ENCODE measurements at places on chromosomes 2 and 18.

DNA sequence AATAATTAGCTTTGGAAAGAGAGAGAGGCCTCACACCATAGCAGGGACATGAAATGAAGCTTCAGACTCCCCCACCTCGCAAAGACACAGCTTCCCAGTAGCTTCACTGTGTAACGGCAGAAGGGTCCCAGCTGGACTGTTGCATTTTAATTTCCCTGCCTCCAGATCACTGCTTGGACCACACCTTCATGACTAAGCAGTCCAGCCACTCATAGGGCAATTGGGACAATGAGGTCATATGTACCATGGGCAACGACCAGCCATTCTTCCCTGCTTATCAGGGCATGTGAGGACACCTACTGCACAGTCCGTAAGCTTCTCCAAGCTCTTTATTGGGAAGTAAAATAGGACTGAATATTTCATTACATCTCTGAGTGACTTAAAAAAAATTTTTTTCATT, 183.0 kb downstream of the MREG start:
- no peak for DNase-seq

GRCh38 chr18:3360211-3360610, 89.8 kb upstream of the TGIF1 start:
- no peak for DNase-seq

- no peak for DNase-seq
These were observed 11.1 kb downstream of the ONECUT2 start for GRCh38 chr18:57446322-57446721.

DNA sequence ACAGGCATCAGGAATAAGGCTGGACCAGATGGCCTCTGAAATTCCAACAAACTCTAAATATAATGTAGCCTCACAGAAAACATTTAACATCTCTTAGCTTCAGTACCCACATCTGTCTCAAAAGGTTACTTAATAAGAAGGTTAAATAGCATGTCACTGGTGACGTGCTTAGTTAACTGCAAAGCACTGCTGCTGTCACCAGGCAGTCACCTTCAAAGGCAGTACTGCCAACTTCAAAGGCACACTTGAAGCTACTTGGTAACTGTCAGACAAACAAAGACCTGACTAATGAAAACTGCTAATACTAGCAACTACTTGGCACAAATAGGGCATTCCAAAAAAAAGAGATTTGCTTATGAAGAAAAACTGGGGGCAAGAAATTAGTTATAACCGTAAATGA, 36.2 kb downstream of the EPG5 start:
- DNase-seq, result no peak

- DNase-seq, result no peak
These were observed 769 bp downstream of the FKBP1B start for GRCh38 chr2:24050041-24050979.

- DNase-seq, result no peak
These were observed 404.9 kb upstream of the ZEB2 start for GRCh38 chr2:144924827-144925226.

DNA sequence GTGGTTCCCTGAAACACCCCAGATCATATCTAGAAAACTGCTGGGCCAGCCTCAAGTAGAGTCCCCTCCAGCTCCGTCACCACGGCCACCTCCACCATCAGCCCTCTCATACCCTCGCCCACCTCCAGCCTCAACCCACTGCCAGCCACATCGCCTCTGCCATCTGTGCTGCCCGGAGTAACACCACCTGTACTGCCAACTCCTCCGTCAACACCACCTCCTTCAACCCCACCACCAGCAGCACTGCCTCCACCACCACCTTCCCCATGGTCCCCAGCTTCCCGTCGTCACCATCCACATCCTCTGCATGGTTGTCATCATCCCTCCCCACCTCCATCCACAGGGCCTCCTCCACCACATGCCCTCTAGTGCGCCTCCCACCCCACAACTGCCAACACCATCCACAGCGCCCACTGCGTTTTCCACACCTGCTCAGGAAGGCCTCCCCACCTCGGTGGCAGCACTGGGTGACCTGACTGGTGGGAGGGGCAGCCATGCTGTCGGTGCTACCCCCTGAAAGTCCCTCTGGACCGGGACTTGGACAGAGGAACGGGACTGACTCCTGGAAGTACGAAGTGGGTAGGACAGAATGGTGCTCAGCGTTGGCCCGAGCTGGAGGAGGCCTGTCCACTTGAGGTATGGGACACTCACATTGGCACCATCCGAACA, 1.6 kb downstream of the SNED1 start:
- DNase-seq, result no peak

DNA sequence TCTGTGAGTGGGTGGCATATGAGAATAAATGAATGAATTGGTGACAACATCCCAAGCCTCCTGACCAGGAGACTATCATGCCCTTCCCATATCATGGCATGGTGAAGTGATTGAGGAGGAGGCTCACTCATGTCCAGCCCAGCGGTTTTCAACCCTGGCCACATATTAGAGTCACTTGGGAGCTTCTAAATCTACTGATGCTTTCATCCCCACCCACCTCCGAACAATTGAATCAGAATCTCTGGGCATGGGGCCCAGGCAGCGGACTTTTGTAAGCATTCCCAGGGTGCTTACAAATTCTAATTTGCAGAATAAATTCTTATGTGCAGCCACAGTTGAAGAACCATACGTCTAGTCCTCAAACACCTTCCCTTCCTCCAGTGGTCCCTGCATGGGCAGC, 81.7 kb upstream of the SEC11C start:
- peak; percentile 52 for DNase-seq

- no peak for DNase-seq
These were observed 174.6 kb upstream of the ALPP start for GRCh38 chr2:232203936-232204335.

DNA sequence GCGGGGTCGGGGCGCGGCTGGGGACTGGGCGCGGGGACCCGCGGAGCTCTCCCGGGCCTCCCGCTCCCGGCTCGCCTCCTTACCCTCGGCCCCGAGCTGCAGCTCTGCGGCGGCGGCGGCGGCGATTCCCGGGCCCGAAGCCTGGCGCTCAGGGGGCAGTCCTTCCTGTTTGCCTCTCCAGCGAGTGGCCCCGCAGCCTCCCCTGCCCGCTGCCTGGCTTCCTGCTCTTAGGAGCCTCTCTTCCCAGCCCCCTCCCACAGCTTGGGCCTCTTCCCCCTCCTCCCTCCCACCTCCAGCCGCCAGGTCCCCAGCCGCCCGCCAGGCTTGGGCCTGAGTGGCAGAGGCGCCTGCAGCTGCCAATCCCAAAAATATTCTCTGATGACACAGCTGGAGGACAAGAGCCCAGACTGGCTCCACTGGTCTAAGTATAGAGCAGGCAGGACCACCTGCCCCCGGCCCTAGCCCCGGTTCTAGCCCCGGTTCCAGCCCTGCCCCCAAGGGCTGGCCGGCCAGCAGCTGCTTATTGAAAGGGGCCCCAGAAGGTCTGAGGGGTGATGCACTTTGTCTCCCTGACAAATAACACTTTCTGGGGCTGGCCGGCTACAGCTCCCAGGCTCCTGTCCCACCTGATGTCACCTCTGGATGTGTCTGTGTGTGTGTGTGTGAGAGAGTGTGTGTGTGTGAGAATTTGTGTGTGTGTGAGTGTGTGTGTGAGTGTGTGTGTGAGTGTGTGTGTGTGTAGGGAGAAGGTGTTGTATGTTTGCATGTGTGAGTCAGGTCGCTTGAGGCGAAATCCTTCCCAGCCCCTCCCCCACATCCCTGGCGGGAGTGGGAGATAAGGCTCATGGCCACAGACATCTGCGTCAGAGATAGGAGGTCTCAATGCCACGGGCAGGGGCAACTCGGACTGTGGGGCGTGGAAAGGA, at the start of gene OBSL1:
TSS of gene OBSL1 (minus strand) at position 229 of the 926 bp plus-strand sequence. CDS start 307 bp downstream, outside the sequence.
- DNase-seq, result peak; percentile 48

DNA sequence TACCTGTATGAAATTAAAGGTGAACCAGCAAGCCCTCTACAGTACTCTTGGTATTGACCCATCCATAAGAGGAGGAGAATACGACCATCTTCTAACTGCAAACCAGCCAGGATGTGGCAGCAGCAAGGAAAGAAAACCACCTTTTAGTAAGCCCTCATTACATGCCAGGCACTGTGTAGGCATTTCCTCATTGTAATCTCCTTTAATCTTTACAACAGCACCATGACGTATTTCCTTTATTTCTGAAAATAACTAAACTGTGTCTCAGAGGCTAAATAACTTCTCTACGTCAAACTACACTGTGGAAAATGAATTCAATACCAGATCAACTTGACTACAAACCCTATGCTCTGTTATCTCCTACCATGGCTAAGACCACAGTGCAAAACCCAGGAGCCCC, 18.2 kb downstream of the WDR35 start:
- DNase-seq, result no peak

- DNase-seq, result peak; percentile 7
These were observed 29.6 kb downstream of the MCEE start for GRCh38 chr2:71100195-71100964.

- no peak for DNase-seq
These were observed 11.9 kb downstream of the FRZB start for GRCh38 chr2:182854375-182855105.

GRCh38 chr2:236744281-236744705, 174.7 kb downstream of the ACKR3 start:
- DNase-seq, result peak; percentile 99

DNA sequence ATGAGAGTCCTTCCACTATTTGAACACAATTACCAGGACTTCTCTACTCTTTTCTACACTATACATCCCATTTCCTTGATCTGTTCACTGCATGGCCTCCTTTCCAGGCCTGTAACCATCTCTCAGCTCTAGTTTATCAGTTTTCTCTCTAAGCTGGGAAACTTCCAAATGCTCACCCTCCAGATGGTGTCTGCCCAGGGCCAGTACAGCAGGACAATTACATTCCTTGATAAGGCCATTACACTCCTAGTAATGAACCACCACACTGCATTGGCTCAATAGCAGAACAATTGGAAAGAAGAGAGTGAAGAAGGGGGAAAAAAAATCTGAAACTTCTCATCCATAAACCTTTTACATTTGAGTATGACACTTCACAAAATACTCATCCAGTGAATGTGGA, 359.1 kb downstream of the ALK start:
- no peak for DNase-seq

DNA sequence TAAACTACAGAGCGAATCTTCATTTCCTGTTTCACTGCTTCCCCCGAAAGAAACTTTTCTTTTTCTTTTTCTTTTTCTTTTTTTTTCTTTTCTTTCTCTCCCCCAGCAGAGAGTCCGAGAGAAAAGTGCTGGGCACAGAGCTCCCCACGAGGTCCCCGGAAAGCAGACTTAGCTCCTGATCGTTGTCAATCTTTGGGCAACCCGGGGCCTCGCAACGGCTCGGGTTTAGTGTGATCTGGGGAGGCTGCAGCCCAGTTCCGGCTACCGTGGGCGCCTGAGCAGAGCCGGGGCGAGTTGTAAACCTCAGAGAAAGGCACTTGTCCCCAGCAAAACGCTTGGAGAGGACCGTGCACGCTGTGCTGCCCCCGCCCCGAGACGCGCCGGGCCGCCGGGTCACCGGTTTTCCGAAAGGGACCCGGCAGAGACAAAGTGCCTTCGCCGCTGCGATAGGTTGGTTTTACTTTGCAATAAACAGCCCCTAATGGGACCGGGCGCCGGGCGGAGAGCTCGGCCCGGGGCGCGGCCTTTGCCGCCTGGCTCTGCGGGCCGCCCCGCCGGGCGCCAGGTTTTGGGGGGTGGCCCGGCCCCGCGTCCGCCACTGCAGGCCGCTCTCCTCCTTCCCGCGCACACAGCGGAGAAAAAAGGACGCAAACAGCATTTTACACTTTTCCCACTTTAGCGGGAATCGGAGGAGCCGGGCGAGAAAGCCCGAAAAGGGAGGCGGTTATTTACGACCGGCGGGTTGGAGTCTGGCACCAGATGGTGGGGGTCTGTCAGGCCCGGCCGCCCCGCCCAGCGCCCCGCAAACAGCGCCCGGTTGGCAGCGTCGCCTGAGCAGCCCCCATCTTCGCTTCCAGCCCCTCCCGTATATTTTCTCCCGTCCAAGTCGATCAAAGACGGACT, 136.0 kb downstream of the INSIG2 start:
- DNase-seq, result no peak

DNA sequence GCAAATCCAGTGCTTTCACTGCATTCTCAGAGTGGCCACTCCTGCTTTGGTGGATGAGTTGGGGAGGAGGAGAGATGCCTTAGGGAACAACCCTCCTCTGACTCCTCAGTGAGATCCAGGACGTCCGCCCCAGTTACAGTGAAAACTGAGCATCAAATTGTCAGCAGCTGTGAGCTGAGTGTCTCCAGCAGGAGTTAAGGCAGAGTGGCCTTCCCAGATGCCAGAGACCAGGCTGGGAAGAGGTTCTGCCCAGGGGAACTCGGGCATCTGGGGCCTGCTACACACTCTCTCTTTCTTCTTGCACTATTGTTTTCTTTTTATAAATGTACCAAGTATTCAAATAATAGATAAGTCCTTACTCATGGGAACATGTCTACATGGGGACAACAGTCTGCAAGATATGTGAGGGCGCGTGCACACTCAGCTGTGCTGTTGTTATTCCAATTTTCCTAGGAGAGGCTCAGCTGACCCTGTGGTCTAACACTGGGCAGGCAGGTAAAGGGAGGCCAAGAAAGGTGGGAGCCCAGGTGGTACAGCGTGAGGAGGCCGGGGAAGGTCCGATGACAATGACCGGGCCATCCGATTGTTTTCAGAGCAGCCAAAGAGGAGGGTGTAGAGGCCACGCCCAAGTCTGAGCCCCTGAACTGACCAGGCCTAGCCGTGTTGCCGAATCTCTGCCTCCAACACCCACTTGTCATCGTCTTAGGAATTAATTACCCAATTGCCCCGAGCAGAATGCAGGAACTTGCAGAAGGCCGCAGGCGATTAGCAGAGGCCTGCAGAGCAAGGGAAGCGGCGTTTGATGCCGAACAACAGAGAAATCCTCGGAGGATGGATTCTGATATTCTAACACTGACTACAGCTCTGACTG, 166.9 kb downstream of the ANAPC1 start:
- no peak for DNase-seq

- no peak for DNase-seq
These were observed 542.1 kb upstream of the SYT4 start for GRCh38 chr18:43819397-43819796.

GRCh38 chr2:219998107-219998506, 370.7 kb downstream of the SLC4A3 start:
- DNase-seq, result no peak

DNA sequence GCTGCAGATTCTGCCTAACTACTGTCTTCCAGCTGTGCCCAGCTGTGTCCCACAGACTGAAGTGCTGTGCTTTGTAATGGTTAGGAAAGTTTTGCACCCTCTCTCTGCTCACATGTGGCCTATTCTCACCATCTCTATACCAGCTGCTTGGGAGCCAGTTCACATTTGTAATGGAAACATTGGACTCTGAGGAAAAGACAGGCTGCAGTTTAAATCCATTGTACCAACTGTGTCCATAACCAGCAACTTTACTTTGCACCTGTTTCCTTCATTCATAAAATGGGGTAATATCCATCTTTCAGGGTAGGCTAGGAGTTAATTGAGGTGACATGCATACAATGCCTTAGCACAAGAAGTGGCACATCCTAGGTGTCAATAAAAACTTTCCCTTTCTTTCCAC, 344.0 kb downstream of the TNS1 start:
- DNase-seq, result no peak

- no peak for DNase-seq
These were observed 889 bp downstream of the ANKRD29 start for GRCh38 chr18:23661735-23662308.

DNA sequence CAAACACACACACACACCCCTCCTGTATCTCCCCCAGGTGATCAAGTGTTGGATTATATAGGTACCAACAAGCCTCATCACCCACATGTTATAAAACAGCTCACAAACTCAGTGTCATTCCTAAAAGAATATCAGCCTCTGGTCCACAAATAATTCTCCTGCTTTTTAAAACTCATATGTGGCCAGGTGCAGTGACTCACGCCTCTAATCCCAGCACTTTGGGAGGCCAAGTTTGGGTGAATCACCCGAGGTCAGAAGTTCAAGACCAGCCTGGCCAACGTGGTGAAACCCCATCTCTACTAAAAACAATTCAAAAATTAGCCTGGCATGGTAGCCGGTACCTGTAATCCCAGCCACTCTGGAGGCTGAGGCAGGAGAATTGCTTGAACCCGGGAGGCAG, 87.8 kb downstream of the LRATD1 start:
- no peak for DNase-seq
